Occipital lobe (tissue), 3 donors: ENCODE measurements at places on chromosomes 1 and 21. TPM values are rescaled to one million over a fixed set of nuclear protein-coding genes. Genes with fewer than 3 reads are reported as not detected.

KRTAP19-1 gene
- not detected for total RNA-seq

DNA sequence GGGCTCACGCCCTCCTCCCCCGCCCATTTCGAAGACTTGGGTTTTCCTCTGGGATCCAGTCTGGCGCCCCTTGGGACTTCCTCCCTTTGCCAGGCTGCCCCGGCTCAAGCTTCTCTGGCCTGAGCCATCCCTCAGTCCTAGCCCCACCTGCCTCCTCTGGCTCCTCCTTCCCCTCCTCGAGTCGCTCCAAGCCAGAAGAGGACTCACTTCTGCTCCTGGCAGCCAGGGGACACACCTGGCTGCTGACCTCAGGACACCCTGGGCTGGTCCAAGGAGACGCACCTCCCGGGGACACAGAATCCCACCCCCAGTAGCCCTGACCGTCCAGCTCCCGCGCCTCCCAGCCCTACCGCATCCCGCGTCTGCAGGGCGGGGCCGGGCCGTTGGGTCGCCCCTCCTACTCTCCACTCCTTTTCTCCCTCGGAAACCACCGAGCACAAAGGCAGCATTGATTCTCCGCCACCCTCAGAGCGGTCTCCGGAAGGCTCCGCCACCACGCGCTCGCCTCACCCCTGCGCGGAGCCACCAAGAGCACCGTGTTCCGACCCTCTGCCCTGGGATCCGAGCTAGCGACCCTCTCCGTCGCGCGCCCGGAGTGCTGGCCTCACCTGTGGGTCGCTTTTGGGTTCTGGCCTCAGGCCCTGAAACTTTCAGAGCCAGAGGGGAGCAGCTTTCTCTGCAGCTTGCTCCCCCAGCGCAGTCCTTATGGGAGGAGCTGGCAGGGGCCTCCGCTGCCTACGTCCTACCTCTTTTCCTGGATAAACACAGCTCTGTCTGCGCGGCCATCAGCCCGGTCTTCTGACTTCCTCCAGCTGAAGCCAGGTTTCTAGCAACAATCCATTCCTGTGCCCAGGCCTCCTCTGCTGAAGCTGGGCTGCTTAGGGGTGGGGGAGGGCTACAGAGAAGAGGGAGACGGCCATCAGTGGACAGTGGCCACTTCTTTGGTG, at the start of gene C2CD4D:
C2CD4D (minus strand) TSS at position 364 of the 947 bp plus-strand sequence. CDS start 831 bp downstream, outside the sequence.
- DNase-seq = peak; percentile 74

- no peak for DNase-seq
Measured at GRCh38 chr1:97123717-97124431, 402.3 kb downstream of the PTBP2 start.

GRCh38 chr1:197314682-197315081, 46.6 kb downstream of the CRB1 start:
- DNase-seq = no peak

- no peak for DNase-seq
Measured at GRCh38 chr1:26364956-26365355, 7.6 kb downstream of the ZNF683 start.

DNA sequence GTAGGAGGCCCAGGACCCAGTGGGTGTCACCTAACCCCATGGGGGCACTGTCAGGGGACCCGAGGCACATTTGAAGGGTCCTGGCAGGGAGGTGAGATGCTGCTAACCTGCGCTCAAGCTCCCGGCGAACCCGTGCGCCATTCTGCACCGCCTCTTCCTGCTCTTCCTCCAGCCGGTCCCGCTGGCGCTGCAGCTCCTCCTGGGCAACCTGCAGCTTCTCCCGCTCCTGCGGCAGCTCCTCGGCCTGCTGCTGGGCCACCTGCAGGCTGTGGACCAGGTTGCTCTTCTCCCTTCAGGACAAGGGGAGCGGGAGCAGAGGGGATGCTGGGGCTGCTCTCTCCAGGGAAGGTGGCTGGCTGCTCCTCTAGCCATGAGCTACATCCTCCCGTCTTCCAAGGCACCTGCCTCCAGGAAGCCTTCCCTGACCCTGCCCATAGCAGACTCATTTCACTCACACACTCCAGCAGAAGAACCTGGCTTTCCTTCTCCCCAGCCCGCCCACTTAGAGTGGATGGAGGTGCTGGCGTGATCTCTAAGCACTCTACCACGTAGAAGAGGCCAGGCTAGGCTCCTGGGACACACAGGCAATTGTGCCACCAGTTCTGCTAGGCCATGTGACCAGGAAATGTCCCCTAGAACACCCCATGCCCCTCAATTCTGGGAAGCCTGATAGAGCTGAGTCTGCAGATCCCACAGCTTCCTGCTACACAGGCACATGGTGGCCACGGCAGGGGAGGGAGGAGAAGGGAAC, 15.2 kb upstream of the NBPF1 start:
- DNase-seq = no peak

GPR161 gene
- total RNA-seq = 93.4 TPM
